ENCODE measurements at places on chromosomes 2 and 18.

DNA sequence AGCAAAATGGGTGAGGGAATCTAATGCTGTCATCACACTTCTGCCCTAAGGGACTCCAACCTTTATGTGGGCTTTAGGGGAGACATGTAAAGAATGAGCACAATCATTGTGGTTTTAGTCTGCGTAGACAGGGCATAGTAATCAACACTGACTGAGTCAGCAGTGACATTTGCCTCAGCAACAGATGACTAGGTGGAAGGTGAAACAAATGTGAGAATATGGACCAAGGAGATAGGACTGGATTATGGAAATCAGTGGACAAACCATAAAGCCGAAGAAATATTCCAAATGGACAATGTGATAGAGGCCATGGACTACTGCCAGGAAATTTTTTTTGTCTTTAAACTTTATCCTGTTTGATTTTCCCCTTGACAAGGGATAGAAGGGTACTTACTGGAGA, 83.9 kb downstream of the PDK1 start:
- no peak for DNase-seq

GRCh38 chr2:211879323-211879722, 659.3 kb downstream of the ERBB4 start:
- no peak for DNase-seq

- DNase-seq, result no peak
These were observed 125.6 kb upstream of the HS6ST1 start for GRCh38 chr2:128444121-128444771.

DNA sequence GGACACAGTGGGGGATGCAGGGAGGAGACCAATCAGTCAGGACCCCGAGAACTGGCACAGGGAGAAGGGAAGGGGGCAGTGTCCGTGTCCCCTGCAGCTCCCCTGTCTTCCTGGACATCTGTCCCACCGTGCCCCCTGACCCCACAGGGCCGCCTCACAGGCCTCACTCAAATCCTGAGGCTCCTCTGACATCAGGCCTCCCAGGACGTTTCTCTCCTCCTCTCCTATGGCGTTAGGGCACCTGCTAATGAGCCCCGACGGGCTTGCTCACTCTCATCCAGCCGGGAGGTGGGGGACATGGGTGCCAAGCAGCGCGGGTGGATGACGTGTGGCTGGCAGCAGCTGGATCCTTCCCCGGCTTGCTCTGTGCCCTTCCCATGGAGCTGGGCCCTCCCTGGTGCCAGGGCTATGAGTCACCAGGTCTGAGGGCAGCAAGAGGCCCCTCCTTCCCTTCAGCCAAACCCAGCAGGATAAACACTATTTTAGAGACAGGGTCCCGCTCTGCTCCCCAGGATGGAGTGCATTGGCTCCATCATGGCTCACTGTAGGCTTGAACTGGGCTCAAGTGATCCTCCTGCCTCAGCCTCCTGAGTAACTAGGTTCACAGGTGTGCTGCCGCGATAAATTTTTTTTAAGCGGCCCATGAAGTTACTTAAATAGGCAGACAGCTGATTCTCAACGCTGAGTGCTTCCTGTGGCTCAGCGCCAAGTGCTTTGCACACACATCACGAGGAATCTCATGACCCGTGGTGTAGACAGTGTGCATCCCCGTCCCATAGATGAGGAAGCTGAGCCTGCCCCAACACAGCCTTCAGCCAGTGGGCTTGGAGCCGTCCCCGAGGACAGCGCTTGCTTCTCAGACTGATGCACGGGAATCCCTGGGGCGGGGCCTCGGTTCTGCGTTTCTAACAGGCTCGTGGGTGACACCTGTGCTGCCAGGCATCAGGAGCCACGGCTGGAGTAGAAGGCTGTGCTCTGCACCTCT, 64.5 kb upstream of the HDAC4 start:
- no peak for DNase-seq

DNA sequence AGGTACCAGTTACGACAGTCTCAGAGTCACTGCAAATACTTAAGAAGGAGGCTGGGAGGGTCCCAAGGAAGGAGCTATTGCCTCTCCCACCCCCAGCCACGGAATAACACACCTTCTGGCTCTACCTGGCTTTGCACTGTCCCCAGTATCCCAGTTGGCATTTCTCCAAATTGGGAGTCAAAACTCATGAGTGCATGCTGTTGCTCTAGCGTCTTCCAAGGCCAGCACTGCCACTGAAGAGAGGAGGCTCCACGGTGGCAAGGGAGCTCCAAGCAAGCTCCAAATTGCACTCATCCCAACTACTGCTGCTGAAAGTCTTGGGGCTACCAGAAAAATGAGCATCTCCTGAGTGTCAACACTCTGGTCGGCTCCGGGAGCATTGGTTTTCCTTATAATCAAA, 1.6 kb downstream of the SCTR start:
- no peak for DNase-seq

- DNase-seq, result no peak
These were observed 34.6 kb downstream of the LOXHD1 start for GRCh38 chr18:46622451-46622850.

DNA sequence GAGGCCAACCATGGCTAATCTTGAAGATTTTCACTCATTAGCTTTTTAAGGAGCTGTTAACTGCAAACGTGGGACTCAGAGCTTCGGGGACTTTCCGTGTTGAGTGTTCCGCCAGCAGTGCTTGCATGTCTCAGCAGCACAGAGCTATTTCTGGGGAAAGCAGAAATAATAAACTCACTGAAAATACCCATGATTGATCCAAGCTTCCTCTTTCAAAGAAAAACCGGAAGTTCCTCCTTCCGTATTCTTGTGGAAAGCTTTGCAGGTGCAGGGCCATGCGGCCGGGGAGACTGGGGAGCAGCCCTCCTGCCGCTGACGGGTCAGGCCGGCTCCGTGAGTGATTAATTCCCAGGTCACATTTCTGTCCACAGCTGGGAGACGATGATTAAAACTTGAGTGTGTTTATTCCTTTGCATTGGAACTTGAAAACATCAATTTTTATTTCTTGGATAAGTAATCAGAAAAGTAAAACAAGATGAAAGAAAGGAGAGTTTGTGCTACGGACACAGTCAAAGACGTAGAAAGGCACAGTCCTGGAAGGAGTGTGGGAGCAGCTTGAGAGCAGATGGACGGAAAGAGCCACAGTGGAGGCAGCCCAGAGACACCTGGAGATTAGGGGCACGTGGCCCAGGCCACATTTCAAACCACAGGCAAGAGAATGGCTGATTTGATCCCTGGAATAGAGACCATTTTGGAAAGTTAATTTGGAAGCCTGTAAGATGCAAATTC, 54.2 kb upstream of the CTDP1 start:
- DNase-seq, result no peak

DNA sequence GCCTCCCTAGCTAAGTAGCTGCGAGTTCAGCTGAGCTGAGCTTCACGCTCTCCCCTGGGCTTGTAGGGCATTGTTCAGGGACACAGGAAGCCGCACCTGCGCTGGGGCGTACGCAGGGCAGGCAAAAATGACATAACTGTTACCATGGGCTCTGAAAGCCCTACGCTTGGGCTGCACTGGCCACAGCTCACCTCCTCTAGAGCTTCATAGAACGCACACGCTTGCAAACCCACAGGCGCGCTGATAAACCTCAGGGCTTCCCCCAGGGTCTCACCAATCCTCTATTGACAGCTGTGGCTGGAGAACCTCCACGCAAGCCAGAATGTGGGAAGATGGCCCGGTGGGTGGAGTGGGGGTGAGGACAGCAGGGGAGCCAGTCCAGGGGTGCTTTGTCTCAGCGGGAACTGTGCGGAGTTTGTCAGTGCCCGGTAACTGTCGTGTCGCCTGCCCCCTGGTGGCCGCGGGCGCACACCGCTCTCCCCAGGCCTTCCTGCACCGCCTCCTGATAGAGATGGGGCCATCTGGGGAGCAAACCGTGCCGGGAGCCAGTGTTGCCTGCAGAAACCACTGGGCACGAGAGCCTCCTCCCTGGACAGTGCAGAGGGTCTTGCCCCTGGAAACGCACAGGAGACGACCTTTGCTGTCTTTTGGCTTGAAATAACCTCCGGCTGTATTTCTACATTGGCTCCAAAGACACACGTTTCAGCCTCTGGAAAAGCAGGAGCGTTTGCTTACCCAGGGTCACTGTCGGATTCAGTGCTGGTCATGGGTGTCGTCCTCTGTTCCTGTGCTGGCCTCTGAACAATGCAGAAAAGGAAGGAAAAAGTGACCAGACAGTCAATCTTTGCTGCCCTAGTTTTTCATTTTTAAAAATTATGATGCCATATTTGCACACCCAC, 17.0 kb upstream of the CIDEA start:
- peak; percentile 46 for DNase-seq

DNA sequence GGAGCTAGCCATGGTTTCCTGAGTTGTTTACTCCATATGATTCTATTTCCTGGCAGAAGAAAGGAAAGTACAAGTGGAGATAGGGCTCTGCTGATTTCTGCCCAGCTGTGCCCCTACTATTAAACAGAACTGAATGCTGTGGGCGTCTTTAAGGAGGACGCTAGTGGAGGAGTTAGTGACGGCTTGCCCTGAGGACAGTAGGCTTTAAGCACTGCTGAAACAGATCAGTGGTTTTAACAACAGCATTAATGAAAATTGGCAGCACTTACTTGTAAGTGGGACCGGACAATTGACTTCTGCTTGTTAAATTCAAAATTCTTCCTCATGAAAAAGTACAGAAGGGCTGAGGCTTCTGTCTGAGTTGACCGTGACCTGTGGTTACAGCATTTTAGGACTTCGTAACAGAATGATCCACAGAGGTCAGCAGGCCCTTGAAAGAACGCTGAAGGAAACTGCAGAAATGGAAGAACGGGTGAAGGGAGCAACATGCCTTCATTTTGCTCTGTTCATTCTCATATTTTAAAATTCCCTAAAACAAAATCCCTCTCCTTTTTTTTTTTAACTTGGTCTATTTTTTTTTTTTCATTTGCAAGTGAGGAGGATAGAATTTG, 80.6 kb upstream of the CCDC195 start:
- DNase-seq, result no peak

DNA sequence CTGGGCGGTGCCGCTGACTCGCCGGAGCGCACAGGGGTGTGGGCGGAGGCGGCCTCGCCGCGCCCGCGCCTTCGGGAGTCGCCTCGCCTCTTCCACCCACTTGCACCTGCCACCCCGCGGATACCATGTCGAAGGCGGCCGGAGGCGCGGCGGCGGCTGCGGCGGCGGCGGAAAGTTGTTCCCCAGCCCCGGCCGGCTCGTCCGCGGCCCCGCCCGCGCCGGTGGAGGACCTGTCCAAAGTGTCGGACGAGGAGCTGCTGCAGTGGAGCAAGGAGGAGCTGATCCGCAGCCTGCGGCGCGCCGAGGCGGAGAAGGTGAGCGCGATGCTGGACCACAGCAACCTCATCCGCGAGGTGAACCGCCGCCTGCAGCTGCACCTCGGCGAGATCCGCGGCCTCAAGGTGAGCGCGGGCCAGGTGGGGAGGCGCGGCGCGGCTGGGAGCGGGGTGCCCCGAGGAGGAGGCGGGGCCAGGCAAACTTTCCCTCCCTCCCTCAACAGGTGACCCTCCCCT, 766 bp downstream of the CCDC85A start:
- no peak for DNase-seq

DNA sequence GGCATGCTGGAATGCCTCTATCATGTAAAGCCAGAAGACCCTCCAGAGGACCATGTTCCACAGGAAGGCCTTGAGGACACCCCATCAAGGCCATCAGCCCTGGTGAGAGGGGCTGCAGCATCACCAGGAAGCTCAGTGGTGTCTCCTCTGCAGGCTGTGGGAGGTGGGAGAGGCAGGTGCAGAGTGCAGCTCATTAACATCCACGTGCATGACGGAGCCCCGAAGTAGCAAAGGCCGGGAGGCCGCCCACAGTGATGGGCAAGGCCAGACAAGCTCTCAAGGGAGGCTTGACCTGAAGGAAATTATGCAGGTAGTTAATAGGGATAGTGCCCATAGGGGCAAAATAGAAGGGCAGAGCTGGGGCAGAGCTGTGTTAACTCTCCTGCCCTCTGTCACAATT, 30.3 kb upstream of the SMCHD1 start:
- DNase-seq, result no peak

- no peak for DNase-seq
These were observed 929.9 kb upstream of the FANCL start for GRCh38 chr2:59171019-59171418.

DNA sequence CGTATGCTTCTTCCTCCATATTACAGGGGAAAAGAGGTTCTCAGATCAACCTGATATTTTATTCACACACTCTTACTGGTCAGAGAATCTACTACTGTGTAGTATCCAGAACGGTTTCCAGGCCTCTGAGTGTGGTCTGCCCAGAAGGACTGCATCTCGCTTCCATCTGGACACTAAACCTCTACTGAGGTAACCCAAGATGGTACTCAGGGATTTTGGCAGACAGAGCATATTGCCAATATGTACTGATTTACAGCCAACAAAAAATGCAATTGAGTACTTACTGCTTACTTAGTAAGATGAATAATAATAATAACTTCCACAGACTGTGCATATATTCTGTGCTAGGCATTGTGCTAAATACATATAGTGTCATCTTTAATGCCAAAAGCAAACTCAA, 55.8 kb downstream of the CYRIA start:
- DNase-seq, result no peak

GRCh38 chr2:45494275-45494977, 116.6 kb downstream of the SRBD1 start:
- DNase-seq, result peak; percentile 62

DNA sequence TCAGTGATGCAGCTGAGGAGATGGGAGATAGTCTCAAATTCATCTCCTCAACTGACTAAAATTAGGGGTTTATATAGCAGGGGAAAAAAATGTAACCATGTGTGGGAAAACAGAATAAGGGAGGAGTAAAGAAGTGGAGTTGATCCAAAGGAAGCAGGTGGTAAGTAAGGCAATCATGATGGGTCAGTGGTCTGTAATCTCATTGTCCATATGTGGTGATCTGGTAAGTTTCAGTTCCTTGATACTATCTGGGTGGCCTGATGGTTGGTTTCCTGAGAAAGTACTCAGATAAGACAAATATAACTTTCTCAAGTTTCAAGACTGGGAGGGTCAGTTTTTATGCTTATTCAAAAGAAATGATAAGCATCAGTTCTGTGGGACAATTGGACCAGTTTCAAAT, 312.3 kb upstream of the KCNJ3 start:
- no peak for DNase-seq

- no peak for DNase-seq
These were observed 6.9 kb upstream of the RND3 start for GRCh38 chr2:150494234-150494945.

- no peak for DNase-seq
These were observed 86.8 kb upstream of the SNTG2 start for GRCh38 chr2:863732-864450.

- DNase-seq, result no peak
These were observed 95.4 kb upstream of the CYP20A1 start for GRCh38 chr2:203143391-203143790.

DNA sequence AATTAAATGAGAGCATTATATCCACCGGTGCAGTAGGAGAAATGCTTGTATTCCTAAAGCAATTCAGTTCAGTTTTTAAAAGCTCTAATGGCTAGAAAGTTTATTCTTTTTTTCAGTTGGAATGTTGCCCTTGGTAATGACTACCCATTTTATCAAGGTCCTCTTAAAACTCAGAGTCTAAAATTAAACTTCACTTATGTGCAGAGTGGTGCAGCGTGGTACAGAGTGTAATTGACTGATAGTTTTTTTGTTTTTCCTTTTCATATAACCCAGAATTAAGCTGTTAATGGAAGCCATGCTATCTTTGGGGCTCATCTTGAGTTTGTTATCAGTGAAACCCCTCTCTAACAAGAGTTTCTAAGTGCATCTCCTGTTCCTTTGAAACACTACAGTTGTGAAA, 21.4 kb downstream of the NCOA1 start:
- DNase-seq, result peak; percentile 42
